ENCODE measurements at places on chromosomes 7 and 10.

GRCh38 chr10:70162151-70162891 is 8.0 kb downstream of the SAR1A start:
- H3K27me3 ChIP-seq: no peaks in the 10 kb centered on the region
- peaks cover 36% of the 10 kb centered on the region for H3K4me1 ChIP-seq
- H3K27ac ChIP-seq: peak overlapping the region; percentile 79
- DNase-seq: no peak

- H3K4me1 ChIP-seq: no peaks in the 10 kb centered on the region
- peaks cover 2% of the 10 kb centered on the region for H3K27me3 ChIP-seq
- no peak overlapping the region for H3K27ac ChIP-seq
- H3K4me3 ChIP-seq: no peak overlapping the region
Observed at GRCh38 chr7:34109936-34110780, 204.8 kb downstream of the BMPER start.

DNA sequence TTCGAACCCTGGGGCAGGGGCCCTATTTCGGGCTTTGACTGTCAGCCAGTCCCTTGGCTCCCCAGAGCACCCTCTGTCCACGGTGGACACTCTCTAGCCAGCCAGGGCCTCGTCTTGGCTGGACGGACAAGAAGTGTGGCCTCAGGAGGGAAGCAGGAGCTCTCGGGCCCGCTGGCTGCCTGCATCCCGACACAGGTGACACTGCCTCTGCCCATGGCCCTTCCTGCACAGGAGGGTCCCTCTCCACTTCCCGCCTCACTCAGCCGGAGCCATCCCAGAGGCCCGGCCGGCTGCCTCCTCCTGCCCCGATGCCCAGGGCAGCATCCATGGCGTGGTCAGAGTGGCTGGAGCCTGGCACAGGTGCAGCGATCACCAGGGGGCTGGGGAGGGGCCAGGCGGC is 7.9 kb downstream of the ADGRA1 start:
- no peak for DNase-seq
- H3K27me3 ChIP-seq: peaks cover 15% of the 10 kb centered on the region
- no peak overlapping the region for H3K27ac ChIP-seq
- H3K4me3 ChIP-seq: no peak overlapping the region
- no peaks in the 10 kb centered on the region for H3K4me1 ChIP-seq

DNA sequence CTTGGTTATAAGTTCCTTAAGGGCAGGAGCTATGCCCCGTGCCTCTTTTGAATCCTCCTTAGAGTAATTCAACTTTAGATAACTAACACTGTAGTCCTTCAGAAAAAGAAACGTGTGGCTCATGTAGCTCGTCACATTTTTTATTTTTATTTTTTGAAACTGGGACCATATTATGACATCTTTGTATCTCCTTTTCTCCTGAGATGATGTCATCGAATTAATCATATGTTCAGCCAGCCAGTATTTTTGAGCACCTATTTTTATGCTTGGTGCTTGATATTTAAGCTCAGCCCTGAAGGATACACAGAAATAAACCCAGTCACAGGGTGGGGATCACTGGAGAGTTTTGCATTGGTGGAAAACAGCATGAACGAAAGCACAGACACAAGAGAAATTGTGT is 22.6 kb upstream of the CELF2 start:
- no peak overlapping the region for H3K4me3 ChIP-seq
- H3K27ac ChIP-seq: no peak overlapping the region
- H3K4me1 ChIP-seq: no peaks in the 10 kb centered on the region
- H3K36me3 ChIP-seq: no peaks in the 10 kb centered on the region
- DNase-seq: no peak

GRCh38 chr10:129390147-129390546 is 76.9 kb upstream of the MGMT start:
- H3K4me1 ChIP-seq: no peaks in the 10 kb centered on the region
- H3K27ac ChIP-seq: no peak overlapping the region
- no peaks in the 10 kb centered on the region for H3K27me3 ChIP-seq
- no peaks in the 10 kb centered on the region for H3K36me3 ChIP-seq
- no peak for DNase-seq
- H3K4me3 ChIP-seq: no peak overlapping the region

DNA sequence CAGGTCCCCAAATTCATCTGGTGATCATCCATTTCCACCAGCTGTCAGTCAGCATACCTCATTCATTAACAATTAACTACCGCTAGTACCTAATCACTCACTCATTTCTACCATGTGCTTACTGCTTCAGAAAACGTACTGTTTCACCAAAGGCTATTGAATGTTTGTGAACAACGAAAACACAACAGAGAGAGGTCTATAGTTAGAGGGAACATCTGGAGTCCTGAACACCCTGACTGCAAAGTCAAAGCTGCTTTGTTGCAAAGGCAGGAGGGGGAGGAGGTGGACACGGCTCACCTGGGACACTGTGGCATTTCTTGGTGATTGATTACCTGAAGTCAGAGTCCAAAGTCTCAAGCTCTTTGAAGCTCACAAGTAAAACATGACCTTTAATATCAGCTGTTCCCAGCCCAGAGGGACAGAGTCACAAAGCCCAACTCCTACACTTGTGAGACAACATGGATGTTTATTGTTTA is 342.3 kb upstream of the ADARB2 start:
- H3K4me1 ChIP-seq: peaks cover 16% of the 10 kb centered on the region
- H3K27me3 ChIP-seq: no peaks in the 10 kb centered on the region
- no peaks in the 10 kb centered on the region for H3K36me3 ChIP-seq
- DNase-seq: no peak

- no peak for DNase-seq
- no peak overlapping the region for H3K27ac ChIP-seq
- no peaks in the 10 kb centered on the region for H3K36me3 ChIP-seq
- no peaks in the 10 kb centered on the region for H3K27me3 ChIP-seq
Observed at GRCh38 chr10:116269619-116270018, 3.4 kb downstream of the GFRA1 start.

GRCh38 chr10:95742485-95742884 is 13.5 kb upstream of the ENTPD1 start:
- H3K36me3 ChIP-seq: no peaks in the 10 kb centered on the region
- H3K27me3 ChIP-seq: no peaks in the 10 kb centered on the region
- peaks cover 15% of the 10 kb centered on the region for H3K4me1 ChIP-seq

DNA sequence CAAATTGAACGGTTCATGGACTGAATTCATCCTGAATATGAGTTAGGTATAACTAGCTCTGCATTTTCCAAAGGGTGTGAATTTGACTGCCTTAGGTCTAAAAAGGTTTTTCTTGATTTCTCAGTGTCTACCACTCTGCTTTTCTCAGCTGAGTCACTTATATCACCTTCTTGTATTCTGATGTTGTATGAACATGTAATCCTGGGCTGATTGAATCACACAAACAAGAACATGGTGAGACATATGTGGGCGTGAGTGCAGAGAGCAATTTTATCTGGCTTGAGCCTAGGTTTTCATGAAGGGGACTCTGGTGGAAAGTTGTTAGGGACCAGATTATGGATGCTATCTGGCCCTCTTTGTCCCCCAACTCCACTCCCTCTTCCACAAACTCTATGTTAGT is 239.8 kb downstream of the SUGCT start:
- peaks cover 17% of the 10 kb centered on the region for H3K4me1 ChIP-seq
- no peak for DNase-seq
- H3K4me3 ChIP-seq: no peak overlapping the region
- H3K36me3 ChIP-seq: peaks cover 13% of the 10 kb centered on the region
- no peak overlapping the region for H3K27ac ChIP-seq
- H3K27me3 ChIP-seq: no peaks in the 10 kb centered on the region

DNA sequence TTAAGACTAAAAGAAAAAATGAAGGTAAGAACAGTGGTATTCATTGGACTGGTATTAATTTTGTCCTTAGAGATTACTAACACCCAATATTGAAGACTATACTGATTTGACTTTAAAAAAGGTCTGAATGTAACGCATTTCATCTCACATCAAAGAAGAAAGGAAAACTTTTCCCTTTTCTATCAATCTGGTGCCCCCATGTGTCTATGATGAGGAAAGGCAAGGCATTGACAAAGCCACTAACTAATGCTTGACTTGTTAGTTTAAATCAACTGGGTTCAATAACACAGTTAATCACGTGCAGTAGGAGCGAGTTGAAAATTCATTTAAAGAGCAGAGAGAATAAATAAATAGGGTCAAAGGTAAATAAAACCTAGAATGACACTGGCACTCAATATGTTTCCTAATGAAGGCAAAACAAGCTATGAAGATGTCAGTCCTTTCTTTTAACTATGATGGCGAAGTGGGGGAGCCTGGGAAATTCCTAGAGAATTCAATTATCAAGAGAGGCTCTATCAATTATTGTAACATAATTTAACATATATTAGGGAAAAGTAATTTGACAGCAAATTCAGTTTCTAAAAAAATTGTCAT is 180.9 kb downstream of the ANK3 start:
- H3K4me3 ChIP-seq: no peak overlapping the region
- H3K27ac ChIP-seq: no peak overlapping the region
- peaks cover 14% of the 10 kb centered on the region for H3K36me3 ChIP-seq
- no peak for DNase-seq
- peaks cover 15% of the 10 kb centered on the region for H3K4me1 ChIP-seq
- no peaks in the 10 kb centered on the region for H3K27me3 ChIP-seq

DNA sequence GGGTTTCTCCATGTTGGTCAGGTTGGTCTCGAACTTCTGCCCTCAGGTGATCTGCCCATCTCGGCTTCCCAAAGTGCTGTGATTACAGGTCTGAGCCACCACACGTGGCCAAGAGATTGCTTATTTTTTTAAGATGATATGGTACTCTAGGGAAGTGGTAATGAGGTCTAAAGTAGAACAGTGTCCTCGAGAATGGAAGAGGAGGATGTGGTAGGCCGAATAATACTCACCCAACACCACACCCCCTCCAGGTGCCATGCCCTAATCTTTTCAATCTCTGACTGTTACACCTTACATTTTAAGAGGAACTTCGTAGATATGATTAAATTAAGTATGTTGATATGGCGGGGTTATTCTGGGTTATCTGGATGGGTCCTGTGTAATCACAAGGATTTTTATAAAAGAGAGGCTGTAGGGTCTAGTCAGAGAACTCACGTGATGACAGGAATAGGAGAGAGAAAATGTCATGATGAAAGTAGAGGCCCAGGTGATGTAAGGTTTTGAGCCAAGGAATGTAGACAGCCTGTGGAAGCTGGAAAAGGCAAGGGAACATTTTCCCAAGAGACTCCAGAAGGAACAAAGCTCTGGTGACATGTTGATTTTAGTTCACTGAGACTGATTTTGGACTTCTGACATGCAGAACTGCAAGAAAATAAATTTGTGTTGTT is 29.5 kb downstream of the CDK13 start:
- H3K4me1 ChIP-seq: peaks cover 2% of the 10 kb centered on the region
- H3K27me3 ChIP-seq: no peaks in the 10 kb centered on the region
- DNase-seq: no peak
- H3K36me3 ChIP-seq: no peaks in the 10 kb centered on the region
- H3K27ac ChIP-seq: no peak overlapping the region

GRCh38 chr7:83608716-83609115 is 40.2 kb downstream of the SEMA3E start:
- no peaks in the 10 kb centered on the region for H3K36me3 ChIP-seq
- no peak overlapping the region for H3K27ac ChIP-seq

DNA sequence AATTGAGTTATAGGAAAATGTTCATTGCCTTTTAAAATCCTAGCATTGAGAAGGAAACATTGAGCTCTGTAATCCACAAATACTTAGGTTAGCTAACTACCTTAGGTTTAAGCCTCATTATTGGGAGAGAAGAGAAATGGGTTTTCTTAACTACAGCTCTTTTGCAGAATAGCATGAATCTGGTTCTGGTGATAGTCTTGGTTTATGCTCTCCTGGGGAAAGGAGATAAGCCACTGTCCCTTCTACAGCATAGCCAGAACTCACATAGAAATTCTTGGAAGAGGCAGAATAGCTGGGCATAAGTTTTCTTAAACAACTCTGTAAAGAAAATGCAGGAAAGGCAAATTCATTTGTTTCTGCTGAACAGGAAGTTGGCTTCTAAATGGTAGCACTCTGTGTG is 378.6 kb upstream of the CHRM2 start:
- H3K27me3 ChIP-seq: peaks cover 2% of the 10 kb centered on the region
- no peaks in the 10 kb centered on the region for H3K4me1 ChIP-seq
- no peak overlapping the region for H3K4me3 ChIP-seq
- no peak overlapping the region for H3K27ac ChIP-seq
- DNase-seq: no peak
- no peaks in the 10 kb centered on the region for H3K36me3 ChIP-seq

- H3K36me3 ChIP-seq: peaks cover 8% of the 10 kb centered on the region
- peak overlapping the region; percentile 97 for H3K27ac ChIP-seq
- DNase-seq: no peak
- peak overlapping the region; percentile 87 for H3K4me3 ChIP-seq
Observed at GRCh38 chr10:119177708-119178371, 772 bp downstream of the PRDX3 start.

DNA sequence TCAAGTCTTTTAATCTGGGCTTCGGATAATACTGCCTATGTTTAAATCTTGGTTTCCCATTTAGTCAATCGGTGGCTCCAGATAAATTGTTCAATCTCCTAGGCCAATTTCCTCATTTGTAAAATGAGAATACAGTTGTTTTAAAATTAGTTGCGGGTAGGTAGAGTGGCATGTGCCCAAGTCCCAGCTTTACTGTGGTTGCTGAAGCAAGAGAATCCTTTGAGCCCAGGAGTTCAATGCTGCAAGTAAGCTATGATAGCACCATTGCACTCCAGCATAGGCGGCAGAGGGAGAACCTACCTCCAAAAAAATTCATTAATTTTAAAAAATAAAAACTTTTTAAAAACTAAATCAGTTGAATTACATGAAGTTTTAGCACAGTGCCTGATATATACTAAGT is 7.3 kb downstream of the RNF216 start:
- H3K27me3 ChIP-seq: no peaks in the 10 kb centered on the region
- peaks cover 19% of the 10 kb centered on the region for H3K36me3 ChIP-seq
- H3K4me3 ChIP-seq: no peak overlapping the region
- no peak for DNase-seq

DNA sequence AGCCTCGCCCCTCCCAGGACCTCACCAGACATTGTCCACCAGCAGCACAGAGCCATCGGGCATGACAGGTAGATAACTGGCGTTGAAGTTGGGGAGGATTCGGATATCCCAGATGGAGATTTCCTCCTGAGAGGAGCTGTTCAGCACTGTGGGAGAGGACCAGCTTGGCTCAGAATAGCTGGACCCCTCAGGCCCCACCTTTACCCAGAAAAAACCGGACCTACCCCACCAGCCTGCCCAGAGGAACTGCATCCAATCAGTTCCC is 1.5 kb downstream of the TRAPPC14 start:
- H3K36me3 ChIP-seq: peaks cover 9% of the 10 kb centered on the region
- DNase-seq: no peak
- H3K4me3 ChIP-seq: peak overlapping the region; percentile 69
- peak overlapping the region; percentile 28 for H3K27ac ChIP-seq
- no peaks in the 10 kb centered on the region for H3K27me3 ChIP-seq
- H3K4me1 ChIP-seq: peaks cover 23% of the 10 kb centered on the region

All from osteocyte (in vitro differentiated cells).